ENCODE measurements at places on chromosomes 1 and 21. TPM values are rescaled to one million over a fixed set of nuclear protein-coding genes. Genes with fewer than 3 reads are reported as not detected.

Gene TMCO2
- not detected for total RNA-seq

Gene PLA2G2F
- not detected for total RNA-seq

Gene STYXL2
- total RNA-seq = not detected

GRCh38 chr1:81974883-81975555 lies 174.3 kb downstream of the ADGRL2 start:
- no peak for DNase-seq

DNA sequence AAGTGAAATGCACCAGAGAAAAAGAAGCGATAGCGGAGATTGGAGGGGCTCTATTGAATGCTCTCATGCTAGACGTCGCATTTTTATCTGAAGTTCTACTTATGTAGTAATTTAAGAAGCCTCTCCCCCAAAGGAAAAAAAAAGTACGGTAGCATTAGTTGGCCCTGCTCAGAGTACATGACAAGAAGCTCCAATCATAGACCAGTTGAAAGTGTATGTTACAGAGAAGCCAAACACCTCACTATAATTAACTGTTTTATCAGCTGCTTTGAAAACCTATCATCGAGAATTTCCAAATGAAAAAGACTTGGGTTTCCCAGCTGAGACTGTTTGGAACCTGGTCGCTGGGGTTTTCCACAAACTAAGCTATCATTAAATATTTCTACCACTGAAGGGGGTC lies 19.6 kb upstream of the OVAAL start:
- no peak for DNase-seq

DNA sequence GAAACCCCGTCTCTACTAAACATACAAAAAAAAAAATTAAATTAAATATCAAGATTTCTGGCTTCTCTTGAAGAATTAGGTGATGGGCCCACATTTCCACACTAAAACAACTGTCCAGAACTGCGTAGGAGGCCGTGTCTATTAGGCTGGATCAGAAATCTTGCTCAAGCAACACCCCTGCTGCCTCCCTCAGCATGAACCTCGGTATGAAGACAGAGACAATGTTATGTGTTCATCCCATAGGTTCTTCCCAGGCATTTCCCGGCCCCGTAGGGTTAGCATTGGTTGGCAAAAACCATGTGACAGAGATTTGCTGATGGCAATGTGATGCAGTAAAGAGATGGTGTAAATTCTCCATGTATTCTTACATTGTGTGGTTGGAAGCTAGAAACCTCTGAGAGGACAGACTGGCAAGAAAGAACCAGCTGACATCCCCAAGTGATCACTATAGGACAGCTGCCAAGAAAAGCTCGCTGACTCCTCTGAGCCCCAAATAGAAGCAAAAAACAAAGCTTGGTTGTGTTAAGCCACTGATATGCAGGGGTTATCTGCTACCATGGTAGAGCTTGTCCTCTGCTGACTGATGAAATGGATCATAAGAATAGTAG lies 34.5 kb downstream of the EBNA1BP2 start:
- DNase-seq = no peak

All from activated T-helper 2 cell treated with anti-CD3 and anti-CD28 coated beads, Interferon-gamma antibody, Interleukin-2, Interleukin-4, amounts not matched to agents 10 μg/mL and 5 μg/mL and 100 μg/mL, durations not matched to agents 14 hours and 24 hours and 36 hours (primary cell).